ENCODE measurements at places on chromosomes 1 and 21.

- no peak for DNase-seq
Measured at GRCh38 chr1:55323760-55324159, 108.6 kb upstream of the USP24 start.

DNA sequence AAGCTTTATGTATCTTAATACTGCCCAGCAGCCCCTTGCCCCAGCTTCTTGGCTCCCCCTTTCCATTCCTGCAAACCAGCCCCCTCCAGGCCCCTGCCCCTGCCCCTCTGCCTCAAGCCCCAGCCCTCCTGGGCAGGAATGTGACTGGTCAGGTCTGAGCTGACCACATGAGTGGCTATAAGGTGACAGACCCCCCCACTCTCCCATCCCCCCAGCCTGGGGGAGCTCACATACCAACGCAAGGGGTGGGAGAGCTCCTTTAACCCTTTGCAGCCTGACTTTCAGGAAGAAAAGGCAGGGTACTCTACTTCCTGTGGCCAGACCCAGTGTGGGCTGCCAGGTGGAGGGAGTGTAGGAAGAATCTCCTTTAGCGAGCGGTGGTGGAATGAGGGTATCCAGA, 33.2 kb downstream of the AHDC1 start:
- no peak for DNase-seq

DNA sequence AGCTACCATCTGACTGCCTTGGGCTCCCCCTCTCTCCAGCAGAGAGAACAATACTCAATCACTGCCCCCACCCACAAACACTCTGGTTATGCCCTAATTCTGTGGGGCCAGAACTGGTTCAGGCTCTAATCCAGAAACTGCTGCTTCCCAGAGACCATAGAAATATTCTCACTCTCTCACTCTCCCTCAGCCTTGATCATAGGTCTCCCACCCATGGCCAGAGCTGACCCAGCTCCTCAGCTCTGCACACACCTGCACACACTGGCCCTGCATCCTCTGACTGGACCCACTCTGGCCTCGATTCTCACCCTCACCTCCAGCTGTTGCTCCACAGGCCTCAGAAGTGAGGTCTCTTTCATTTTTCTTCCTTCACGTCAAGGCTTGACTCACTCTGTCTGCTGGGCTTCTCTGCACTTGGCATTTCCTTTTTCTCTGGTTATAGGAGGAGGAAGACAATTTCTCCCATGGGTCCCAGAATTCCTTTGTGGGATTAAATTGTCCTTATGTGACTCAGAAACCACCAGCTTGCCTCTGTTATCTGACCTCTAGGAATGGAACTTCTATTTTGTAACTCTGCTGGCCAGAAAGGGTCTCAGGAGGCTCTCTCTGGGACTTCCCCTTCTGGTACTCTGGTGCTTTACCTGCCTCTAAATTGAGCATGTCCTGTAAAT, 15.6 kb upstream of the ZMYM6 start:
- DNase-seq: no peak

- DNase-seq: no peak
Measured at GRCh38 chr1:244760471-244760870, 75.0 kb upstream of the COX20 start.

- DNase-seq: no peak
Measured at GRCh38 chr1:177820213-177820612, 149.6 kb downstream of the SEC16B start.

- DNase-seq: peak; percentile 64
Measured at GRCh38 chr1:160070243-160071163, 543 bp upstream of the KCNJ10 start.
